ENCODE measurements at places on chromosomes 6 and 20. TPM values are rescaled to one million over a fixed set of nuclear protein-coding genes. Genes with fewer than 3 reads are reported as not detected.

Gene EYA4
- 8.9 TPM for total RNA-seq

Gene SCUBE3
- 1.1 TPM for total RNA-seq

Gene SLC13A3
- 11.5 TPM for total RNA-seq

Gene DNAH8
- total RNA-seq, result under 0.01 TPM

Gene SIGLEC1
- 63.8 TPM for total RNA-seq

Gene SLC22A1
- total RNA-seq, result 4.2 TPM

Gene SOX12
- 6.1 TPM for total RNA-seq

Gene OR2J3
- total RNA-seq, result not detected

Gene OOEP
- not detected for total RNA-seq

Gene PNPLA1
- not detected for total RNA-seq

Gene SAMD10
- total RNA-seq, result 2.6 TPM

Gene PPP1R11
- total RNA-seq, result 32.6 TPM

Gene CLIC1
- total RNA-seq, result 328 TPM

Gene FAM210B
- total RNA-seq, result 34.2 TPM

Gene ENPP1
- total RNA-seq, result 1.7 TPM

Gene CLPSL2
- not detected for total RNA-seq

Gene GCNT2
- 49.1 TPM for total RNA-seq

Gene PNLDC1
- total RNA-seq, result 0.37 TPM

Gene HLA-DPA1
- total RNA-seq, result 296 TPM

Gene BMP2
- total RNA-seq, result 30.6 TPM

Gene HNF4A
- total RNA-seq, result under 0.01 TPM

Gene CSE1L
- total RNA-seq, result 38.5 TPM

Gene SLC35F1
- 0.13 TPM for total RNA-seq

Gene EEF1E1
- total RNA-seq, result 7.7 TPM

Gene CLIC5
- total RNA-seq, result 157 TPM

Gene ANKRD66
- total RNA-seq, result 3.3 TPM

Gene SMPD2
- total RNA-seq, result 15.5 TPM

Gene RBL1
- 32.5 TPM for total RNA-seq

Gene ULBP1
- 1.1 TPM for total RNA-seq

Gene PPIL1
- 14.5 TPM for total RNA-seq

Gene ABCC10
- total RNA-seq, result 75.4 TPM

Gene LTA
- total RNA-seq, result not detected

Gene WFDC2
- total RNA-seq, result 163 TPM

Gene HLA-DOA
- 19.3 TPM for total RNA-seq

Gene GLP1R
- total RNA-seq, result not detected

Gene ULBP3
- 6.5 TPM for total RNA-seq

Gene ISM1
- total RNA-seq, result 2.3 TPM

Gene NHLRC1
- 2.6 TPM for total RNA-seq

Gene SLC22A7
- total RNA-seq, result not detected

Gene SASH1
- total RNA-seq, result 62.9 TPM

Gene ZNF184
- 4.7 TPM for total RNA-seq

Gene ADGRG6
- 44.1 TPM for total RNA-seq

Gene CLVS2
- not detected for total RNA-seq

Gene ELOVL4
- total RNA-seq, result not detected

Gene PERP
- 69.8 TPM for total RNA-seq

Gene PSORS1C2
- not detected for total RNA-seq

Gene MRAP2
- 0.40 TPM for total RNA-seq

Gene FAM110A
- total RNA-seq, result 21.0 TPM

Gene ADTRP
- 13.0 TPM for total RNA-seq

Gene GZF1
- 23.9 TPM for total RNA-seq

Gene ACSS1
- total RNA-seq, result 42.6 TPM

Gene ENPP5
- total RNA-seq, result 21.0 TPM

Gene RALGAPA2
- 71.2 TPM for total RNA-seq

Gene WFDC12
- not detected for total RNA-seq

Gene COL20A1
- not detected for total RNA-seq

Gene TSHZ2
- 2.3 TPM for total RNA-seq
